Right lobe of liver (tissue), 6 donors: ENCODE measurements at places on chromosomes 7 and 10.

GRCh38 chr7:41886901-41887311 lies 184.0 kb upstream of the INHBA start:
- no peak for DNase-seq

- no peak for DNase-seq
These were observed 15.5 kb upstream of the SEMA3C start for GRCh38 chr7:80934321-80934720.

GRCh38 chr7:91995391-91996105 lies 54.9 kb downstream of the AKAP9 start:
- no peak for DNase-seq

GRCh38 chr7:26958834-26959233 lies 94.4 kb upstream of the SKAP2 start:
- DNase-seq = no peak

DNA sequence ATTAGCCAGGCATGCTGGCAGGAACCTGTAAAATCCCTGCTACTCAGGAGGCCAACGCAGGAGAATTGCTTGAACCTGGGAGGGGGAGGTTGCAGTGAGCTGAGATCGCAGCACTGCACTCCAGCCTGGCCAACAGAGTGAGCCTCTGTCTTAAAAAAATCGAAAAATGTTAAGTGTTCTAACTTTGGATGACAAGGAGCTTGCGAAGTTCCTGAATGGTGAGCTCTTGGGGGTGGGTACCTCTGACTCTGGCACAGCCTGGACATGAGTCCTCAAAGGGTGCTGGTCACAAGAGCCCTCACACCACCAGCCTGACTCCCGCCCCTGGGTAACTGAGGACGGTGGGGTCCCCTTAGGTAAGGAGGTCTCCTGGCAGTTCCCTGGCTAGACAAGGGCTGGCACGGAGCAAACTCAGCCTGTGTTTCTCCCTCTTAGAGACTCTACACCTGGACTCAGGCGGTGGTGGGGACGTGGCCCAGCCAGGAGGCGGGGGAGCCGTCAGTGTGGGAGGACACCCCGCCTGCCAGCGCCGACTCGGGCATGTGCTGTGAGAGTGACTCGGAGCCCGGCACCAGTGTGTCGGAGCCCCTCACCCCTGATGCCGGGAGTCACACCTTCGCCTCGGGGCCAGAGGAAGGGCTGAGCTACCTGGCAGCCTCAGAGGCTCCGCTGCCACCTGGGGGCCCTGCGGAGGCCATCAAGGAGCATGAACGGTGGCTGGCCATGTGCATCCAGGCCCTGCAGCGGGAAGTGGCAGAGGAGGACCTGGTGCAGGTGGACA lies 24.1 kb downstream of the AMZ1 start:
- DNase-seq = no peak

DNA sequence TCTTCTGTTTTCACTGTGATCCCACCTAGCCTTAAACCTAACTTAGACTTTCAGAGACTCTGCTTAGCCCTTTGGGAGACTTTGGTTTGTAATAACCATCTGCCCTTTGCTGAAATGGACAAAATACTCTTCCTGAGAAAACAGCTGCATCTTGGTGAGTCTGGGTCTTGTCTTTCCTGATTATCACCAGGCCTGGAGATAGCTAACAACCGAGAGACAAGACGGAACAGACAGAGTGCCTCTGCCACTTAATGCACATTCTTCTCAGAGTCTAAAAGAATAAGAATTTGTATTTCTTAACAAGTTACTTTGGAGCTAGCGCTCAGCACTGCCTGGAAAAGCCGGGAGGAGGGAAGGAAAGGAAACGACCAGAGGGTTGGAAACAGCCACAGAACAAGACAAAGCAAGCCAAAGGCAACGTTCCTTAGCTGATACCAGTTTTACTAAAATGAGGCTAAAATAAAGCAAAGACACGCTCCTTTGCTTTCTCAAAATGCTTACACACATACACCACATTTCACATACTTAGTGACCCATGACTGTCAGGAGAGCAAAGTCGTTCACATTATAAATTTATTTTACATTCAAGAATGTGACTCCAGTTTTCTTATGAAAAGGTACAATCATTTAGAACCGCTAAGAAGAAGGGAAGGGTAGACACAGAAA lies 70.3 kb upstream of the DGKI start:
- no peak for DNase-seq

DNA sequence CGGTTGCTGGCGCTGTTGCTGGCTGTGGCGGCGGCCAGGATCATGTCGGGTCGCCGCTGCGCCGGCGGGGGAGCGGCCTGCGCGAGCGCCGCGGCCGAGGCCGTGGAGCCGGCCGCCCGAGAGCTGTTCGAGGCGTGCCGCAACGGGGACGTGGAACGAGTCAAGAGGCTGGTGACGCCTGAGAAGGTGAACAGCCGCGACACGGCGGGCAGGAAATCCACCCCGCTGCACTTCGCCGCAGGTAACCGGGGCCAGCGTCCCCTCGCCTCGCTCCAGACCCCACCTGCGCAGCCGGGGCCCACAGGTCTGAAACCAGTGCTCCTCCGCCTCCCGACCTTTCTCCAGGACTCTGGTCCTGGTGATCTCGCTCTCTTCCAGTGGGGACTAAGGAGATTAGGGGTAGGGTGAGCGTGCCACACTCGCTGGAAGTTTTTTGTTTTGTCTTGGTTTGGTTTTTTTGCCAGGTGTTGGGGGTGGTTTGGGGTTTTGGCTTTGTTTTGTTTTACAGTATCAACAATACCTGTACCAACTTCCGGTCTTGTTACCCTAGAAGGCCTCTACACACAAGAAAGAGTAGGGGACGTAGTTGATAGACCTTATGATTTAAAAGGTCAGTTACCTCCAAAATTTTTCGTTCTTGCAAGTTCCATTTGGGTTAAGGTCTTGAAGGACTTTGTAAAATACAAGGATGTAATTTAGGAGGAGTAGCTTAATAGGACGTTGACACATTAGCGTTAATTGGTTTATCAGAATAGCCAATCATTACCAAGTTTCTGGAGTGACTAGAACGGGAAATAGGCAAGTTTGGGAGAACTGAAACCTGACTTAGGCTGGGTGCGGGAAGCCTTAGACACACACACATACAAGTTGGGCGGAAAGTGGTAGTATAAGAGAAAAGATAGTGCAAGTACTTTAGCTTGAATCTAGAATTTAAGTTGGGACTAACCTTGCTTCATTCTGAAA lies 704 bp downstream of the TNKS2 start:
- DNase-seq = peak; percentile 73

DNA sequence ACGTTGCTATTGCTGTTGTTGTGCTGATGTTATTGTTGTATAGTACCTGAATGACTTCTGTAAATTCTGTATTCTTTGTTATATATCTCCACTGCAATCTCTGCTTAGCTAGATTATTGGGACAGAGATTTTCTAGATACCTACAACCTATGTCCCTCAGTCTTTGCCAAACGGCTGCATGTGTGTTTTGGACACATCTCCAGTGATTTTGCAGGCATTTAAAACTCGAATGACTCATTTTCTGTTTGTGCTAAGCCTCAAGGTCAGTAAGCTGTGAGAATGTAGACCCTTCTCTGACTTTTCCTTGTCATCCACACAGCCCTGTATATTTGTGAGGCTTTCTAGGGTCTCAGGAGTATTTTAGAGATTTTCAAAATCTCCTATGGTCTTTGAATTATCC lies 410.7 kb downstream of the POM121L12 start:
- DNase-seq = peak; percentile 44

- no peak for DNase-seq
These were observed 321.8 kb upstream of the NFE2L3 start for GRCh38 chr7:25830215-25830614.

DNA sequence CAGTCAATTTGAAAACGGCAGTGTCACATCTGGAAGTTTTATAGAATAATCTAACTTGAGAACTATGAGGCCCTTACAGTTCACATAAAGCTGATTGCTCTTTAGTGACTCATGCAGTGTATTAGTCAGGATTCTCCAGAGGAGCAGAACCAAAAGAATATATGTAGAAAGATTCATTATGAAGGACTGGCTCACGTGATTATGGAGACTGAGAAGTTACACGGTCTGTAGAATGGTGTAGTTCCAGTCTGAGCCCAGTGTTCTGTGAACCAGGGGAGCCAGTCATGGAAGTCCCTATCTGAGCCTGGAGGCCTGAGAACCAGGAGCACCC lies 21.5 kb downstream of the RBM33 start:
- DNase-seq = no peak

- no peak for DNase-seq
These were observed 18.3 kb downstream of the CHST3 start for GRCh38 chr10:71982269-71983178.

DNA sequence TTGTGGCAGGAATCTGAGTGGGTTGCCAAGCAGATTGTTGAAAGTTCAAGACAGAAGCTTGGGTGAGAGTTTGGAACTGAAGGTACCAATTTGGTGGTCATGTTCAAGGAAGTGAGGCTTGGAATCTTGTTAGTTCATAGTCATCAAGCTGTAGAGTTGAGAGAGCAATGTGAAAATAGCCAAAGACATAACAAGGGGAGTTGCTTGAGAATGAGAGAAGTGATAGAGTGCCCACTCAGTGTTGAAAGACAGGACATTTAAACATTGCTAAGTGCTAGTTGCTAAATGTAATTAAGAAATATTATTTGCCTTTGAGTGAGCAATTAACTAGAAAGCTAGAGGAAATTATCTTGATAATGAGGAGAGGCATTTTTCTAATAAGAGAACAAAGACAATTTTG lies 17.0 kb downstream of the ITGB8 start:
- DNase-seq = no peak

DNA sequence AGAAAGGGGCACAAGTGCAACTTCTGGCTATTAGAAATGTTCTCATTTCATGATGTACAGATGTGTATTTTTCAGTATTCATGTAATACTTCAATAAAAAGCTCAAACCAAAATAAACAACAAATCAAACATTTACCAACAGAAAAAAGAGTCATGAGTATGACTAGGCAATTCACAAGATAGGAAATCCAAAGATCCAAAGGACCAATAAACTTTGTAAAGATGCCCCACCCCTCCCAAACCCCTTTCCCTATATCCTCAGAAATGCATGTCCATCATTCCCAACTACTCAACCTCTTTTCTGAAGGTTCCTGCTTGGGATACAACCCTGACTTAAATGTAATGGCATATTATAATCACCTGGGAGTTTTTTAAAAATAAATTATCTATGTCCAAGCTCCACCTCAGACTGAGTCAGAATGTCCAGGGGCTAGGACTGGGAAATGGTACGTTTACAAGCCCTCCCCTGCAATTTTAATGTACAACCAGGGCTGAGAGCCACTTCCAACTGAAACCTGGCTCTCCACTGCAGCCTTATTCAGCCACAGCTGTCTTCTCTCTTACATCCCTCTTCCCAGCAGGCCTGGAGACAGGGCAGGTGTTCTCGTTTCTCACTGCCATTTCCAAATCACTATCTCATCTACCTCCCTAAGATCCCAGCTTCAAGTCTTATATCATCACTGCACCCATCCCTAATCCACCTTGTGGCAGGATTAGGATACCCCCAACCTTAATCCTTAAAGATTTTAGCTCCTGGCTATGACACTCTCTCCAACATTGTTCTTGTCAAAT lies 36.5 kb downstream of the COA1 start:
- no peak for DNase-seq

DNA sequence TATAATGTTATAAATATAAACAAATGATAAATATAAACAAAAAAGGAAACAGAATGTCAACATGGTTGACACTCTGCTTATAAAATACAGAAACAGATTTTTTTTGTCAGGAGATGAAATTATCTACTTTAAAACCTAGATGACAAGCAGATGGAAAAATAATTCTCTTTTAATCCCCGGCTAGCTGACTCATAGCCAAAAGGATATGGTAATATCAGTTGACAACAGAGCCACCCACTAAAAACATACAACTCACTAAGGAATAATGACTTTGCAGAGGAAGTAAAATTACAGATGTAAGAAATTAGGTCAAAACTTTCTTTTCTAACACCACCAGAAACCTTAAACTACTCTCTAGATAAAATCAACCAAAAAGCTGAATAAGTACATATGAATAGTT lies 131.1 kb upstream of the ABCB5 start:
- no peak for DNase-seq

GRCh38 chr10:99449023-99449422 lies 18.6 kb upstream of the GOT1 start:
- no peak for DNase-seq

DNA sequence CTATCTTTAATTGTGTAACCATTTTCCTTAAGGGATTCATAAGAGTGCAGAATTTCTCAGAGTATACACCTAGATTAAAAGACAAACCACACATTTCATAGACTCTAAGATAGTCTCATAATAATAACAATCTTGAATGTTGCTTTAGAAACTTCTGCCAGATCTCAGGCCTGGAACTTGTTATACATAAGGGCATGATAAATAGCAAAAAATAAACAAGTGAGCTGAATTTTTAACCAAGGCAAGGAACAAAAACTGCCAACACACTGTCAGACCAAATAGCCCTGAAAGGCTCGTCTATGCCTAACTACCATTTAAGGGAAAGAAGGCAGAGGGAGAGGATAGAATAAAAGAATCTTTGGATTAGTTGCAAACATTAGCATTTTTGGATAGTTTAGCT lies 65.8 kb upstream of the SEMA3C start:
- DNase-seq = no peak

DNA sequence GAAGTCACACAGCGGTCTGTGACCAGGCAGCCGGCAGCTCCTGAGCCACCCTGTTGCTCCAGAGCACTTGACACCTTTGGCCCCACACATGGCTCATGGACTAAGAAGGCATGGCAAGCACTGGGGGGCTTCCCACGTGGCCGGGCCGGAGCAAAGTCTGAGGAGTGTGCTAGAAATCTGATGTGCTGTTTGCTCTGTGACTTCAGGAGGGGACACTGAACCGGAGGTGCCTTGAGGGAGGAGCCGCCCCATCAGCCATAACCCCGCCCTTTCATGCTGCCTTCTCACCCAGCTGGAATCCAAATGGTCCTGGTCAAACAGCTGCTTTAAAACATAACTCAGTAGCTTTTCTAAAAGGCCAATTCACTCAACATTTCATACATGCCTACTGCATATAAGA lies 33.5 kb downstream of the PROSER2 start:
- no peak for DNase-seq

GRCh38 chr7:96727534-96728088 lies 18.0 kb upstream of the SEM1 start:
- no peak for DNase-seq

GRCh38 chr7:151062399-151063211 lies 3.2 kb downstream of the SLC4A2 start:
- peak; percentile 93 for DNase-seq

DNA sequence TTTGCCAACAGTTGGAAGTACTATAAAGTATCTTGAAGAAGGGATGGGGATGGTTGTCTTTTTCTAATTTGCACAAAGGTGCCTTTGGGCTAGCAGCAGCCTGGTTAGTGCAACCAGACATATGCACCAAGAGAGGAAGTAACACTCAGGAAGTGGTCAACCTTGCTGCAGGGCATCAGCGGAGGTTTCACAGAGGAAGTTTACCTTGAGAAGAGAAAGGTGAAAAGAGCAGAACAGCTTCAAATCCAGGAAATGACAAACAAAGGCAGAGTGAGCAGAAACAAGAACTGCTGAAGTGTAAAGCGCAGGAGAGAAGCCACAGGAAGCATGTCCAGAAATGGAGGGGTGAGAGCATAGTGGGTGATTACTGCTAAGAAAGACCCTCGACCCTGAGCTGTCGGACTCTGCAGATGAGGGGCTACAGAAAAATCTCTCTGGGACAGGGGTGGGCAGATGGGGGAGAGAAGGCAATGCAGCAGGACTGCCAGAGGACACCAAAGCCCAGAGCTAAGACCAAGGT lies 66.9 kb downstream of the STK17A start:
- no peak for DNase-seq

- no peak for DNase-seq
These were observed 71.9 kb upstream of the STK17A start for GRCh38 chr7:43511029-43511428.

- no peak for DNase-seq
These were observed 51.6 kb downstream of the RNLS start for GRCh38 chr10:88531392-88532052.
